AG04450 (cell line): ENCODE measurements at places on chromosomes 11 and 22.
A peak's percentile ranks its signal among the peaks of the same experiment; 100 is the strongest.

DNA sequence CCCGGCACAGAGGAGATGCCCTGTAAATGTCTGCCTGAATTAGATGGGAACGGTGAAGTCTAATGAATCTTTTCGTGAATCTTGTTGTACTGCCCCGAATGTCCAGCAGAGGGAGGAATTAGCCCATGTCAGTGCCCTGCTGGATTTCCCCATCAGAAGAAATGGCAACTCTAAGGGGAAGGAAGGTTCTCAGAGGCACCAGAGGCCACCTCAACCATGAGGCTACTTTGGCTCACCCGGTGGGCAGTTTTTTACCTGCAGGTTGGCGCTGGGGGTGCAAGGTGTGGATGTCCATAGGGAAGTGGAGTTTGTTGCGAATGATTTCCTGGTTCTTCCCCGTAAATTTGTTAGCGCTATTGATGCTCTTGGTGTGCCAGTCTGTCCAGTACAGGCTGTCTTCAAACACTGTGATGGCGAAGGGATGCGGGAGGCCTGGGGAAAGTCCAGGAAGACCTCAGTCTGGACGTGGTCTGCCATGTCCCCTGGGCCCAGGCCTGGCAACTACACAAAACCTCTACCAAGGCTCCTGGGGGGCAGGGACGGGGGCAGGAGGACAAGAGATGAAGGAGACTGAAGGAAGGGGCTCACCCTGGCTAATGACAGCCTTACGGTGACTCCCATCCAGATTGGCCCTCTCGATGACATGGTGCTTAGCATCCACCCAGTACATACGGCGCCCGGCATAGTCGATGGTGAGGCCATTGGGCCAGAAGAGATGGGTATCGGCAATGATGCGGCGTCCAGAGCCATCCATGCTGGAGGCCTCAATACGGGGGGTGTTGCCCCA lies 28.5 kb downstream of the LRP4 start:
- peak; percentile 39 for DNase-seq

DNA sequence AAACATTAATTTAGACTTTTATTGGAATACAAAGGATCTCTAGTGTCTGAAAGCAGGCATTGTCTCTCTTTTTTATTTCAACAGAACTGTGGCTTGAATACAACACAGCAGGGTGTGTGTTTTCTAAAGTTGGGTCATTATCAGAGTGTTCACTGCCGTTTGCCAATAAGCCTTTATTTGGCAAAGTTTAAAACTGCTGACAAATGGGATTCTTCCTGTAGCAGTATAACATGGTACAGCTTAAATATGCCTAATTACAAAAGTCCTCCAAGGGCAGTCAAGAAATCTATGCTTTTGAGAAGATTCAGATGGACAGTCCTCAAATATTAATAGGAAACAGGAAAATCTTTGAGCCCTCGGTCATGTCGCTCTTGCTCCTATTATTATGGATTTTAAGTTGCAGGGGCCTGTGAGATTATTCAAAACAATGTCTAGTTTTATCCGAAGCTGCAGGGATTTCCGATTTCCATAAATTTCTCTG lies 199.9 kb downstream of the MAML2 start:
- DNase-seq, result no peak

- no peak for DNase-seq
These were observed 392.9 kb downstream of the INSC start for GRCh38 chr11:15507592-15507991.

GRCh38 chr11:41579546-41579945 lies 120.1 kb upstream of the LRRC4C start:
- DNase-seq, result no peak
